ENCODE measurements at places on chromosomes 5 and 9.

DNA sequence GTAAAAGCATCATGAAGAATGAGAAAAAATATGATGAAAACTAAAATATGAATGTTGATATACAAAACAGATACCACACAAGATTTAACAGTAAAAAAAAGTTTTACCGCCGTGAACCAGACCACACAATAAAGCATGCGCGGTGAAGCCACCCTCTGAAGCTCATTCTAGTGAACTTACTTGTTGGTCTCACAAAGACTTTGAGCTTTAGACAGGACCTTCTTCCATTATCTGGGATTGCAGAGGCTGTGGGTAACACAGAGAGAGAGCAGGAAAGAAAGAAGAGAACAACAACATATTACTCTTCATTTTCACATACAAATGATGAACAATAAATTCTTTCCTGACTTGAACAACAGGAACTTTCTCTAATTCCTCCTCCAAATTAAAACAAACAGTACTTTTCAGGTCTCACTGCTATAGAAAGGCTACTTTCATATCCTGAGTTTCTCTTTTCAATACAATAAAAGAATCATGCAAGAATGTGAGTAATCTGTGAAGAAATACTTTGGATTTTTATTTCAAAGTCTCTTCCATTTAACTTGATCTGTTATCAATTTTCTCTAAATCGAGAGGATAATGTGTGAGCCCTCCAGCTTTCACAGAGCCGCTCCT is 283.1 kb downstream of the EFNA5 start:
- DNase-seq: no peak

DNA sequence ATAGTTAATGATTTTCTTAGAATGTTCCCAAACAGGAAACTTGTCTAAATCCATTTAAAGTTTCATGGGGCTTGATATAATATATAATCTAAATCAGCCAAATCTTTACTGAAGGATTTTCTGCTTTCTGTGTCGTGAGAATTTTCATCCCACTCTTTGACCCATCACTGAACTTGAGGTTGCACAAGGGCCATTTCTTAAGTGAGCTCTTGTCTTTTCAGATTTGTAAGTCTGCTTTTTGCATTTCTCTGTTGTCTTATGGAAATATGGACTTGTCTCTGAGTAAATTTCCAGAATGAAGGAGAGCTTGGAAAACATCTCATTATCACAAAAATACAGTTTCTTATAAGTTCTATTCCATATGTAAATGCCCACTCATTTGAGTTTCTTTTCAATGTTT is 149.2 kb upstream of the ARRDC3 start:
- no peak for DNase-seq

DNA sequence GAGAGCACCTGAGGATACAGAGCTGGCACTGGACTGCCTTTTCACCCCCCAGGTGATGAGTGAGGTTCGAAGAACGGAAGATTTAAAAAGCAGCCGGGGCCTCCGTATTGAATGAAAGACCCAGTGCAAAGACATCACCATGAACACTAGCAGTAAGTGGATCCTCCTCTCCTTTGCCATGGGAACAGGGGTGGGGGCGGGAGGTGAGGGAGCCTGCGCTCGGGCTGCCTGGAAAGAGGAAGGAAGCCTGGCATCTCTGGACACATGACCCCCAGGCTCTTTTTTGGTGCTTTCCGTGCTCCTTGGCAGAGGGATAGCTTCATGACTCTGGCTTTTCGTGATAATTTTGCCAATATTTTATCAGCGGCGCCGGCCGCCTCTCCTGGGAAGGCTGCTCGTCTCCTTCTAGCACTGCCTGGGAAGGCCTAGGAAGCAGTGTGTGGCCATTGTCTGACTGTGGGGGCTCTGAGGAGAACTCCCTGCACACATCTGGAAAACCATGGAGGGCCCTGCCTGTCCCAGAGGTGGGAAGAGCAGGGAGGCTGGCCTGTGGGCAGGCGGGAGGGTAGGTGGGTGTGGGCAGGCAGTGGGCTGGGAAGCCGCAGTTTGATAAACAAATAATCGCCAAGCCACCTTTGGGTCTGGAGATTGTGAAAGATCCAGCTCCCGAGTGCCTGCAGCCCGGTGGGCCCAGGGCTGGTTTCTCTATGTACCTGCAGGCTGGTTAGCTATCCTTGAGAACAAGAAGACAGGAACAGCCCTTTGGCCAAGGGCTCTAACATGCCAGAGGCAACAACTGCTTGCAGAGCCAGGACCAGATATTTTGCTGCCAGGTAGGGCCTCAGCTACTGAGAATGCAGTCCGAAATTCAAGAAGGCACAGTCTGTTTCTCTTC is 911 bp downstream of the ABLIM3 start:
- DNase-seq: no peak

DNA sequence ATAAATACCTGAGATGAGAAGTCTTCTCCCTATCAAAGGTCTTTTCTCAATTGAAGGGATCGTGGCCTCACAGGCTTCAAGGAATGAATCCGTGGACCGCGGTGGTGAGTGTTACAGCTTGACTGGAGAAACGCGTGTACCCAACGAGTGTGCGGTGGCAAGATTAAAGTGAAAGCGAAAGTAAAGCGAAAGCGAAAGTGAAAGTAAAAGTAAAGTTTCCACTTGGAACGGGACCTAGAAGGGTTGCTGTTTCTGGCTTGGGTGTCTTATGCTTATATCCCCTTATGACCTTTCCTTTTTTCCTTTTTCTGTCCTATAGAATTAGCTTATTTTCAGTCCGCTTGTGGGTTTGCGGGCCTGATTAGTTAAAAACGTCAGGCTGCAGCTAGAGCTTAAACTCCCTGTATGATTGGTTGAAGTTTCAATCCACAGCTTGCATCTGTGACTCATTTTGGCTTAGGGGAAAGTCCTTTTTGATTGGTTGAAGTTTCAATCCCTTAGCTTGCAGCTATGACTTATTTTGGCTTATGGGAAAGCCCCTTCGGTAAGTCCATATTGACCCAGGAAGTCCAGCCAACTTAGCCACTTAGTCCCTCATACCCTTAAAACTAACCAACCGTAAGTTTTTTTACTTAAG is 924.3 kb upstream of the CDH10 start:
- DNase-seq: no peak

DNA sequence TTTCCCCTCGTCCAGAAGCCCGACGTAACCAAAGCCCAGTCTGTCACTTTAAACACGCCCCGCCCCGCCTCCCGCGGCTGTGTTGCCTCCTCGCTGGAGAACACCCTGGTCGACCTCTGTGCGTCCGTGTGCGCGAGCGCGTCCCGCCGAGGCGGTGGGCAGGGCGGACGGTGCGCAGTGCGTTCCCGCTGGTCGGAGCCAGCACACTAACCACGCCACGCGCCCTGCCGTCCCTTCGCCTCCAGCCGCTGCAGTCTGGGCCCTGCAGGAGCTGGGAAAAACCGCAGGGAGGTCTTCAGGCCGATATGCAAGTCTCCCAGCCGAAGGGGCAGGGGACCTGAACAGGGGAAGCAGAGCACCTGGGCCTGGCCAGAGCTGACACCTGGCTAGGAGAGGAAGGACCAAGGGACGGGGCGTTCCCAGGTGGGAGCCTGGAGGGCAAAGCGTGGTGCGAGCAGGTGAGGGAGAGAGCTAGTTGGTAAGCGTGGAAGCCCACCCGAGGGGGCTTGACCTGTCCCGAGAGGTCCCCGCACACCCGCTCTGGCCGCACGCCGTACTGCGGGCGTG is 1.3 kb upstream of the PHPT1 start:
- DNase-seq: no peak

GRCh38 chr9:6590334-6590733 is 55.2 kb downstream of the GLDC start:
- DNase-seq: no peak

DNA sequence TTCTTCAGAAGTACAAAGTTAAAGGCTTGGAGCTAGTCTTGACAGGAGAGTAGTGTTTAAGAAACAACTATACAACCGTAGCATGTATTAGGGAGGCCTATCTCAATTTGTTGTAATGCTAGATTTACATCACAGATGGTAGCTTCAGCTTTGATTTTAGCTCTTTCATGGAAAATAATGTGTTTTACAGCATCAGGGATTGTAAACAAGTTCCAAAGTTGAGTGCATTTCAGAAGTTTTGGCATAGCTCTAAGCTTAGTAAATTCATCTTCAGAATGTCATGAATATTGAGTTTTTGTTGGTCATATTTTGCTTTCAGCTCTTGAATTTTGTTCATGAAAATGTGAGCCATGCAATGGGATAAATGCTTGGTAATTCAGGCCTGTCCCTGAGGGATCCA is 30.7 kb downstream of the SLC44A1 start:
- DNase-seq: no peak

DNA sequence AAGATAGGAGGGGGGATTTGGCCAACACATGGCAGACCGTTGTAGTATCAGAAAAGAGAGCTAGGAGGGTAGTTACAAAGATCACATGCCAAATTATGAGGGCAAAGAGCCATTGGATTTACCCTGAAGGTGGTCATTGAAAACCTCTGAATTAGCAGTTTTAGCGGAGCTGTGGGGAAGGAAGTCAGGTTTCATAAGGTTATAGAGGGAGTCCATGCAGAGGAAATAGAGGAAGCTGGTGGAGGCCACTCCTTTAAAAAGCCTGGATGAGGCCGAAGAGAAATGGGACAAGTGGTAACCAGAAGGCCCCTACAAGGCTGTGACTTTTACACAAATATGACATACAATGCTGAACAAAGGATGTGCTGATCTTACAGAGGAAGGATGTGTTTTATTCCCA is 13.2 kb downstream of the DOCK8 start:
- DNase-seq: no peak

DNA sequence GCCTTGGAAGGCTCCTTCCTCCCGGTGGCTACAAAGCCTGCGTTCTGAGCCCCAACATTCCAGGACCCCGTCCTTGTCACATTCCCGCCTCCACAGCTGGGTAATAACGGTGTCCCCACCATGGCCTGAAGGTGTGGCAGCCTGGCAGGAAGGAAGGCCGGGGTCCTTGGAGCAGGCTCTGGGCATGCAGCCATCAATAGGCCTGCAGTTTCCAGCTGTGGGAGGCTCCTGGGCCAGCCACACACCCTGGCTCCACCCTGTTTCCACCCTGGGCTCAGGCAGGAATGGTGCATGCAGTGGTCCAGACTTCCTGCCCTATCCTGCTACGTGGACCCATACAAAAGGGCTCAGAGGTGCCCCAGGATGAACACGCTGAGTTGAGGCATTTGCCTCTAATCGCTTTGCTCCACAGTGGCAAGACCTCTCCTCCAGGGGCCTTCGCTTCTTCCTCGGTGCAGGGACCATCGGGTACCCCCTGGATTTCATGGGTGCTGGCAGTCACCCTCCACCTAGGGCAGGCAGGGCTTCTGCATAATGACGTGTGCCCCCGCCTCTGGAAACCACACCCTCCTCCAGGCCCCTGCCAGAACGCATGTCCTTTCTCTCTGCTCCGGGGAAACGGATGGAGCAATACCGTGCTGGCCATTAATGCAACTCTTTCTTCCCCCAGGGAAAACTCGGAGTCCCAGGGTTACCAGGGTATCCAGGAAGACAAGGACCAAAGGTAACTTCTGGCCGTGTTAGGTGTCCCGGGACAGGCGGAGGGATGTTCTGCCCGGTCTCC is 95.1 kb upstream of the FCN2 start:
- no peak for DNase-seq
